ENCODE measurements at places on chromosomes 3 and 15.

GRCh38 chr15:53128652-53129051 lies 338.5 kb upstream of the ONECUT1 start:
- DNase-seq: no peak

GRCh38 chr3:44125246-44125645 lies 116.4 kb upstream of the TOPAZ1 start:
- DNase-seq: no peak

DNA sequence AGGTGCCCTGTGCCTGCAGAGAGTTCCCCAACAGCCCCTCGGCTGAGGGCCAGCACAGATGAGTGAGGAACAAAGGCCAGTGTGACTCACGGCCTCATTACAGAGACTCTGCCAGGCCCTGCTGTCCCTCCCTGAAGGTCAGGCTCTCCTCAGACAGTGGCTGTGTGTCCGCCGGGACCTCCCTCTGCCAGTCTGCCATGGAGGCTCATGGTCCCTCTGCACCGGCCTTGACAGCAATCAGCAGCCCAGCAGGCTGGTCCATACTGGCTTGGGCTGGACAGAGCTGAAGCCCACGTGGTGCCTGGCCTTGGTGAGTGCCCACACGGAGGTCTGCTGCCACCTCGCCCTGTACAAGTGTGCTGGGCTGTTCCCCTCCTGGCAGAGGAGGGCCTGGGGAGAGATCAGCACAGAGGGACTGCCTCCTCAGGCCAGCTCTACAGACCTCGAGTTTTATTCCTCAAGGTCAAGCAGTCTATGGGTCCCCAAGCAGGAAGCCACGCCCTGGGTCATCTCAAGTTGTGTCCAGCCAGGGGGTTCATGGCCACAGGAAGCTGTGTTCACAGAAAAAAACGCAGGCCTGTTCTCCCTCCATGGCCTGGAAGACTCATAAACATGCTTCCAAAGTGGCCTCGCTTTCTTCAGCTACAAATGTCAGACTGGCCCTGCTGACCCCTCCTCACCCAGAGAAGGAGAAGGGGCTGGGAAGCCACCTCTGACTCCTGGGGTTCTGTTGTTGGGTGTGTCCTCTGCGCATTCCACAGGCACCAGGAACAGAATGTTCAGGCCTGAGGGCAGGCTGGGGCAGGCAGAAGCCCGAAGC lies 27.0 kb downstream of the SLC41A3 start:
- no peak for DNase-seq

DNA sequence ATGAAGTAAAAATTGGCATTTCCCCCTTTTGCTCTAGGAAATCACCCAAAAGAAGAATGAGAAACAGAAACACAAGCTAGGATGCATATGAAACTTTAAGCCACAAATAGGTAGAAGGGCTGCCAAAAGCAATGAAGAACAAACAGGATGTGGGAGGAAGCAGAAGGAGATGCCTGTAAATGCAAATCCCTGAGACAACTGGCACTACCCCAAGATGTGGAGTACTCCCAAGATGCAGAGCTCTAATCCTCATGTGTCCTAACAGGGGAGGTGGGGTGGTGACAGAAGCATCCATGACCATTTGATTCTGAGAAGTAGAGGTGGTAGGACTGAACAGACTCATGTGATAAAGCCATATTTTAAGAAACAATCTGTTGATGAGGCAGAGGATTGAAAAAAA lies 31.9 kb upstream of the ZNF280D start:
- DNase-seq: no peak

DNA sequence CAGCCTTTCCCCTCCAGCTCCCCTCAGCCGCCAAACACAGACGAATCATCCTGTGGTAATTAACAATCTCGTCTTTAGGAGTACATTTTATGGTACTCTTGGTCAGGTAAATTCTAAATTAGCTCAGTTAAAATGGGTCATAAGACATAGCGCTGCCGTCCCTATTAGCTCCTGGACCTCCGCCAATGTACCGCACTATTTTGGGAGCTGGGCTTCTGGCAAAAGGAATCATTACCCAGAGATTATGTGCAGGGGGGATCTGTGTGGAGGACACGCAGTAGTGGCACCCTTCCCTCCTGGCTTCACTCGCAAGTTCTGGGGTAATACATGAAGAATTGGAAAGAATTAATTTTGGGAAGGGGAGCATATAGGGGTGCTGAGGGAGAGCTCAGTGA lies 68.6 kb upstream of the ONECUT1 start:
- no peak for DNase-seq

GRCh38 chr3:55521064-55521737 lies 34.1 kb upstream of the WNT5A start:
- no peak for DNase-seq

DNA sequence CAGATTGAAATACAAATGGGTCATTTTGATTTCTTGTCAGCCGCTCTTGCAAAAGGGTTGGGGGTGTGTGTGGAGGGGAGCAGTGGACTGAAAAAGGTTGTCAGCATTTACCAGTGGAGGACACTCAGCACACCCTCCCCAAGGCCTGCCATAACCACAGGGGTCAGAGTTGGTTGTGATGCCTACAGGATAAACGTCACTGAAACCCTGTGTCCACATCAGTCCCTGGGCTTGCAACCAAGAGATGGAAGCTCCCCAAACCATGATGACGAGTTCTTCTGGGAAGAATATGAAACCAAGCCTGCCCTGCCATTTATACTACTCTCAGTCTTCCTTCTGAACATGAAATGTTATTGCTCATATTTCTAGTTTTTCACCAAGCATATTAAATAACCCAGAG lies 54.0 kb upstream of the UMPS start:
- no peak for DNase-seq

DNA sequence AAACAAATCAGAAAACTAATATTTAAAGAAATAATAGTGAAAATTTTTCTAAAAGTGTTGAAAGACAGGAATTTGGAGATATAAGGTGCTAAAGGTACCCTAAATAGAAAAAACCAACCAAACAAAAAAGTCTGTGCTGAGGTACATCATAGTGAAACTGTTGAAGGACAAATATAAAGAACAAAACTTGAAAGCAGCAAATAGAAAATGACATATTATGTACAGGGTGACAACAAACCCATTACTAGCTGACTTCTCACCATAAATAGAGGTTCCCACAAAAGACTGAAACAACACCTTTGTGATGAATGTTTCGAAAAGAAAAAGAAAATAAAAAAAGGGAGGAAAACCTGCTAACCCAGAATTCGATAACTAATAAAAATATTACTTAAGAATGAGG lies 502.5 kb upstream of the NECTIN3 start:
- no peak for DNase-seq

- no peak for DNase-seq
Observed at GRCh38 chr15:43420876-43421275, 50.0 kb downstream of the TUBGCP4 start.

GRCh38 chr3:48708481-48708889 lies 8.5 kb downstream of the IP6K2 start:
- peak; percentile 38 for DNase-seq

GRCh38 chr3:33438284-33438668 lies 1.9 kb downstream of the UBP1 start:
- no peak for DNase-seq

GRCh38 chr3:126851382-126851781 lies 131.5 kb upstream of the PLXNA1 start:
- DNase-seq: no peak

DNA sequence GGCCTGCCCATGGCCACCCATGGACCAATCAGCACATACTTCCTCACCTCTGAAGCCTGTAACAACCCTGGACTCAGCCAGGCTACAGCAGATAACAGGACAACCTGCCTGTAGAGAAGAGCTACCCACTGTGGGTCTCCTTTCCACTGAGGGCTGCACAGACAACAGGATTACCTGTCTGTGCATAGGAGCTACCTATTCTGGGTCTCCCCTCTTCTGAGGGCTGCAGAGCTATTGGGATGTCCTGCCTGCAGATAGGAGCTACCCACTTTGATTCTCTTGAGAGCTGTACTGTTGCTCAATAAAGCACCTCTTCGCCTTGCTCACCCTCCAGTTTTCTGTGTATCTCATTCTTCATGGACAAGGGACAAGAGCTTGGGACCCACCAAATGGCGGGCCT lies 23.8 kb upstream of the CHST2 start:
- DNase-seq: no peak

GRCh38 chr3:158220575-158220974 lies 110.7 kb downstream of the RSRC1 start:
- DNase-seq: no peak

DNA sequence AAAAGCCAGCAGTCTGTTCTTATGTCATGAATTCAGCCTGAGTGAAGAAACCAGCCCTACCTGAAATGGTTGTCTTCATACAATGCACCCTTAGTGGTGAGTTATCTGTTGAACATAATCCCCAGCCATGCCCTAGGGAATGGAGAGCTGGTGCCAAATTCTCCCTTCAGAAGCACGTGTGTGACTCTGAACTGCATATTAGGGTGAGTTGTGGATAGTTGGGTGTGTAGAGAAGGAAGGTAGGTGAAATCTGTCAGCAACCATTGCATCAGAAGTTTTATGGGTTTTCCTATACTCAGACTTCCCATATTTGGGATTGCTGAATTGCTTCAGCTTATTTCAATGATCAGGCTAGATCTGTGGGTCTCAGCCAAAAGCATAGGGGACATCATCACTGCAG lies 46.5 kb upstream of the TP63 start:
- DNase-seq: no peak

- peak; percentile 58 for DNase-seq
Observed at GRCh38 chr15:92655178-92655995, at the start of gene FAM174B. Gene FAM174B, minus strand, starts transcription at chr15:92655775.

DNA sequence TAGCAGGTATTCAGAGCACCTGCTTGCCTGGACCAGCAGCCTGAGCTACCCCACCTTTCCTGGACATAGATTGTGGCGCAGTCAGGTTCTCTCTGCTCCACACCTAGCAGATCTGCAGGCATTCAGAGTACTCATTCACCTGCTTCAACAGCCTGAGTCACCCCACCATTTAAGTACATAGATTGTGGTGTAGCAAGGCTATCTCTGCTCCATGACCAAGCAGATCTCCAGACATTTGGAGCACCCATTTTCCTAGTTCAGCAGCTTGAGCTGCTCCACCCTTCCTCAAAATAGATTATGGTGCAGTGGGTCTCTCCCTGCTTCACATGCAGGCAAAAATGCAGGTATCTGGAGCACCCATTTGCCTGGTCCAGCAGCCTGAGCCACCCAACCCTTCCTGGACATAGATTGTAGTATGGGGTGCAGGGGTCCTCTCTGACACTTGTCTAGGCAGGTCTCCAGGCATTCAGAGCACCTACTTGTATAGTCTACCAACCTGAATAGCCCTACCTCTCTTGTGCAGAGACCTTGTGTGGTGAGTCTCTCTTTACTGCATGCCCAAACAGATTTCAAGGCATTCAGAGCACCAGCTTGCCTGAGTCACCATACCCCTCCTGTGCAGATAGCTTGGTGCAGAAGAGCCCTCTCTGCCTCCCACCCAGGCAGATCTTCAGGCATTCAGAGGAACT lies 466.0 kb upstream of the THBS1 start:
- no peak for DNase-seq

DNA sequence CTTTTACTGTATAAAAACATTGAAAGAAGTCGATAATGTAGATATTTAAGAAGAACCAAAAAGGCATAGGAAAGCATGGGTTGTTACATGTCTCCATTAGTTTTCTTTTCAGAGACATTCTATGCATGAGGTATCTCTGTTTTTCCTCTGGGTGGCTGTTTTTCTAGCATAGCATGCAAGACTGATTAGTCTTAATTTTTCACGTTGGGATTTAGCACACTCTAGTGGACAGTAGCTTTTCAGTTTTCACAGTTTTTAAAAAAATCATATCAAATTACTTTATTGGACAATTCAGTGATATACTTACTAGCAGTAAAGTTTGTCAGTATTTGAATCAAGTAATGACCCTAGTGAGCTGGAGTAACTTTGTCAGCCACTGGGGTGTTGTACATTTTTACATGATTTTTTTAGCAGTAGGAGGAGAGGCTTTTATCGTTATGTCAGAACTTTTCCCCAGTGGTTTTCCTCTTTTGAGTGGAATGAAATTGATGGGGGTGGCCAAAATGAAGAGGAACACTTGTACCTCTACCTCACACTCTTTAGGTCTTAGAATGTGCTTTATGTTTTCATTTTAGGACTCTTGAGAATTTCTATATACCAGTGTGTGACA lies 57.2 kb downstream of the SEC22A start:
- no peak for DNase-seq

GRCh38 chr3:28191363-28191762 lies 50.1 kb upstream of the CMC1 start:
- DNase-seq: no peak

GRCh38 chr15:98735895-98736617 lies 87.7 kb downstream of the IGF1R start:
- no peak for DNase-seq

DNA sequence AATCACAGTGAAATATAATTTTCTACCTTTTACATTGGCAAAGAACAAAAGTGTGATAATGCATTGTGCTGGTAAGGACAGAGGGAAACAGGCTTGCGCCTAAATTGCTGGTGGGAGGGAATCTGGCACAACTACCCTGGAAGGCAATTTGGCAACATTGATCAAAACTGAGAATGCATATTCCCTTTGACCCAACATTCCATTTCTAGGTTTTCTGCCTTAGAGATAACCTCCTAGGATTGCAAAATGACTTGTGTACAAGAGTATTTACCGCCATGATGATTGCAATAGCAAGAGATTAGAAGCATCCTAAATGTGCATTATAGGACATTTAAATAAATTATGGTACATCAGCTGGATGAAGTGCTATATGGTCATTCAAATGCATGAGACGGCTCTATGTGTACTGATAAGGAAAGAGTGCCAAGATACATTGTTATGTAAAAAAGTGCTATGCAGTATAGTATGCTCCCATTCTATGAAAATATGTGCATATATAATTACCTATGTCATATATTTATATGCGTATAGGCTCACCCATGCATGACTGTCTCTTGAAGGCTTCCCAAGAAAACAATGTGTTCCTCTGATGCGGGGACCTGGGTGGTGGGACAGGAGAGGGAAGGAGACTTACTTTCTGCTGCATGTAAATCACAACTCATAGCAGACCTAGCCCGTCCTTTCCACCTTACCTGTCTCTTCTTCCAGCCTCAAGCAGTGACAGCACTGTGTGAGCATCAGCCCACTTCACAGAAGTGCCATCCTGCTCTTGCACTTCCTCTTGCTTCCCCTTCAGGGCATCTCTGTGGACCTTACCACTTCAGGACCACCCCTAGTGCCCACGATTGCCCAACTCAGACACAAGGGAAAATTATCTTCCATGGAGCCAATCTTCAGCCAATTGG lies 249.9 kb upstream of the TLE3 start:
- no peak for DNase-seq

GRCh38 chr3:104460477-104461406 lies 906.0 kb upstream of the ALCAM start:
- DNase-seq: no peak

- no peak for DNase-seq
Observed at GRCh38 chr15:83278191-83278590, 6.3 kb downstream of the BNC1 start.

DNA sequence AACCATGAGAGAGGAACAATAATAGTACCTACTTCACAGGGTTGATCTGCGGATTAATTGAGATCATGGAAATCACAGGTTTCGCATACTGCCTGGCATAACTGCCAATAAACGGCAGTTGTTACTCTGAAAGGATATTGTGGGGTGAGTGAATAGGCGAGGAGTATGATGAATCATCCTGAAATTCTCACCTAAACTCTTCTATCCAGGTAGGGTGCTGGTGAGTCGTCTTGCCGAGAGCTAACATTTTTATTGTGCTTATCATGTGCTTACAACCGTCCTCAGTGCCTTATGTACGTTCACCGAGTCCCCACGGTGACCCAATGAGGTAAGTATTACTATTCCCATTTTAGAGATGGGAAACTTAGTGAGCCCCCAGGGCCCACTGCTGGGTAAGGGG lies 52.4 kb upstream of the SRGAP3 start:
- no peak for DNase-seq

GRCh38 chr3:149321136-149321535 lies 12.3 kb downstream of the TM4SF18 start:
- DNase-seq: no peak

- no peak for DNase-seq
Observed at GRCh38 chr3:172031996-172032395, 7.4 kb upstream of the FNDC3B start.
